Stimulated activated CD4-positive, alpha-beta T cell treated with anti-CD3 and anti-CD28 coated beads, Interleukin-4, amount 100 ng/mL, for 24 hours (primary cell): ENCODE measurements at places on chromosomes 5 and 9.

- no peak for DNase-seq
These were observed 21.9 kb upstream of the PLIN2 start for GRCh38 chr9:19149230-19149629.

DNA sequence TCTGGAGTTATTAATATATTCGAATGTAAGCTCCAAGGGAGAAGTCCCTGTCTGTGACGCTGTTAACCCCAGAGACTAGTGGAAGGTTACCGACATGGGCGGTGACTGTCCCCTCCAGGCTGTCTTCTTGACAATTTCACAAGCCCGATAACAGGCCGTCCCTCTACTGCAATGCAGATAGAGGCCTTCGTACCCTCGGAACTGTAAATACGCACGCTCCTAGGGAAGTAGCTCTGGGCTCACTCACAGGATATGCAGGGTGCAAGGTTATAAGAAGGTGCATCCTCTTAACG lies 680 bp upstream of the RFK start:
- peak; percentile 50 for DNase-seq

GRCh38 chr9:12191630-12192029 lies 501.6 kb upstream of the TYRP1 start:
- no peak for DNase-seq

GRCh38 chr5:61333954-61334867 lies 2.2 kb downstream of the ZSWIM6 start:
- no peak for DNase-seq

- no peak for DNase-seq
These were observed 249.9 kb upstream of the PANK3 start for GRCh38 chr5:168829044-168829443.

DNA sequence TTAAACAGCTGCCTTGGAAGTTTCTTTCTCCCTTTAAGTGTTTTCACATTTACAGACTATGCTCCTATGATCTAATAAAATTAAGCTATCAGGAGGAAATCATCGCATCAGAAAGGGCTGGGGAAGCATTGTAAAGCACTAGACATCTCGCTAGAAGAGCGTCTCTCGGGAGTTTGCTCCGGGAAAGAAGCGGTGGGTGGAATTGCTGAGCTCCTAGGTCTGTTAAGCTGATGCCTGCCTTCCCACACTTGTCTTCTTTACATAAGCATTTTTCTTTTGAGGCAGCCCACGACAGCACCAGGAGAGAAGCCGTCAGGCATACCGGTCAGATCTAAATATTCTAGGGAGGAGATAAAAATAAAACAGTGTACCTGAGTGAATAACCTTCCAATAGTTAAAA lies 541.7 kb upstream of the TUSC1 start:
- no peak for DNase-seq

- DNase-seq, result no peak
These were observed 54.7 kb downstream of the GLDC start for GRCh38 chr9:6590772-6591384.

GRCh38 chr9:107688728-107689127 lies 199.2 kb upstream of the KLF4 start:
- no peak for DNase-seq

DNA sequence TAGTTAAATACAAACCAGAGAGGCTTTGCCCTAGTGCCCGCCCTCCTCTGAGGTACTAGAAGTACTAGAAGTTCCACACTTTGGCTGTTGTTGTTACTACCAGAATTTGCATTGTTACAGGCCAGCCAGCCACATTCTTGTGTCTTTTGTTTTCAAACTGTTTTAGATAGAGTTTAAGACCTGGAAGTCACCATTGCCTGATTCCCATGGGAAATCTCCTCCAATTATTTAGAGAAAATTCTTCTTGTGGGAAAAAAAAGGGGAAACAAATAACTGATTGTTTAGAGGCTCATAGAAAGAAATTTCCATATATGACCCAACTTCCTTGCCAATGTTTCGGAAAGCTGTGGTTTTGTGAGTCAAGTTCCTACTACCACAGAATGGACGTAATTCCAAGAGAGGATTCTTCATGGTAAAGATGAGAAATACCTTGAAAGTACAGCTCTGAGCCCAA lies 252.2 kb downstream of the GOLPH3 start:
- no peak for DNase-seq

- no peak for DNase-seq
These were observed 299.6 kb downstream of the FGF10 start for GRCh38 chr5:44089424-44090144.

DNA sequence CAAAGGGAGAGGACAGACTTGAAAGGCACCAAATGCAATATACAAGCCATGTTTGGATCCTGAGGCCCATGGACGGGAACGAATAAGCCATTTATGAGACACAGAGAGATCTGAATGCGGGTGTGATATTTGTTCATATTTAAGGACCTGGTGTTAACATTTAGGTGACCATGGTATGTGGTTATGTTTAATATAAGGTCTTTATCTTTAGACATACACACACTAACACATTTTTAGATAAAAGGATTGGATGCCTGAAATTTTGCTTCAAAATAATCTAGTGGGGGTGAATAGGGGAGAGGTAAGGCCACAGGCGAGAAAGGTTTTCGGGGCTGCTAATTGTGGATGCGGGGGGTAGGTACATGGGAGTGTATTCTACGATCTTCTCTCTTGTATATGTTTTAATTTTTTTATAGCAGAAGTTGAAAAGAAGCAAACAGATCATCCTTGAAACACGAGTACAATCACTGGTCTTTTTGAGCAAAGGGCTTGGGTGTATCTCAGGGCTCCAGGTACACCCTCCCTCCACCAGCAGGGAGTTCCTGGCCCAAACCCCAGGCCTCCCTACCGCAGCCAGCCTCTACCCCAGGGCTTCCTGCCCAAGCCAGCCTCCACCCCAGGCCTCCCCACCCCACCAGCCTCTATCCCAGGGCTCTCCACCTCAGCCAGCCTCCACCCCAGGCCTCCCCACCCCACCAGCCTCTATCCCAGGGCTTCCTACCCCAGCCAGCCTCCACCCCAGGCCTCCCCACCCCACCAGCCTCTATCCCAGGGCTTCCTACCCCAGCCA lies 12.2 kb downstream of the AKNA start:
- no peak for DNase-seq

DNA sequence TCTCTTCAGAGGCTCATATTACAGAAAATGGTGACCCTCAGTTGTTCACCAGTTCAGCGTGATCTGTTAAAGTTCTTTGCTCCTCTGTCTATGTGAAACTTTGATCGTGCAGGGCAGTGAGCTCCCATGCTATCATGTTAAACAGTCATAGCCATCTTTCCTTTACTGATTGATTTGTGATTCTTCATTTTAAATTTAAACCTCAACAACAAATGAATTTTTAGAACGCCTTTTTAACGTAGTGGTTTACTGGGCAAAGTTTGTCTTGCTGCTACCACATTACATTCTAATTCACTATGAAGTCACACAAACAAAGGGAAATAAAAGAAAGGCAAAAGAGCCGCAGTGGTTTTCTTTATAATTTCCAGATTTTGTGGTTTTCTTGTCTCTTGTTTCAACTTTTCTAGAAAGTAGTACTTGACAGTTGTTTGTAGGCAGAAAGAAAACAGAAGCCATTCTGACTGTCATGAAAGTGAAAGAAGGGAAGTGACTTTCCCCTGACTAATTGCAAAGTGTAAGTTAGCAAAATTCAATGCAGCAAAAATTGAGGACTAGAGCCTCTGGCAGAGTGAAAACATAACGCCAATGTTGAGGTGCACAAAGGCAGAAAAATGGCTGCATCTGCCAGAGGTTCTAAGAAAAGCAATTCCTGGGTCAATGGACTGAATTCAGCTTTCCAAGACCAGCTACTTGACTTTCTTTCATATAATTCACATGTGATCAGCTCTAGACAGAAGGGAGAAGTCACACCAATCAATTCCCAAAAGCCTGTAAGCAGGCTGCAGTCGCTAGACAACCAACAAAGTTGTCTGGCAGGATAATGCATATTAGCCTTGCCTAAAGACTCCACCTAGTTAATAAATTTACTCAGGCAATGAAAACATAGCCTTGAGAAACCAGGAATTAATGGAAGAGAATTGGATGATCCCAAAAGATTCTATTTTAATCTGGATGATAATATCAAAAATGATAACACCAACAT lies 7.1 kb upstream of the IFNA6 start:
- peak; percentile 11 for DNase-seq

GRCh38 chr9:135993765-135994500 lies 32.8 kb upstream of the UBAC1 start:
- no peak for DNase-seq
